Stimulated activated CD8-positive, alpha-beta memory T cell treated with anti-CD3 and anti-CD28 coated beads, Interleukin-7, amount 100 ng/mL, for 1 hour (primary cell): ENCODE measurements at places on chromosomes 5 and 9.

GRCh38 chr9:94101162-94101853 lies 17.0 kb downstream of the PTPDC1 start:
- DNase-seq = no peak

- no peak for DNase-seq
Observed at GRCh38 chr9:84121991-84122523, 141.5 kb downstream of the RMI1 start.

DNA sequence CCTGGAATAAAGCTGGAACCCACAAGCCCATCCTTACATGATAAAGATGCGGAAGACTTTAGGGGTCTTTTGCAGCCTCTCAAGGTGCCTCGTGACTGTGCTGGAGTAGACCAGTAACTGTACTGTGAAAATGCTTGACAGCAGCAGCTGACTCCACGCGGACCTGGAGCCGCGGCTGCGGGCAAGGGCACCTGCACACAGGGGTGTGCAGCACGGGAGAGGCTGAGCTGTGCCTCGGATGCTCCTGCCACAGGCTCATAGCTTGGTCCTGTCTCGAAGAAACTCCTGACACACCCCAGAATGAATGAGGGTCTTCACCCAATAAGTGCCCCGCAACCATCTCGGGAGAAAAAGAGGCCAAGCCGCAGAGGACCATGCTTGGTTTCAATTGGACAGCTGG lies 40.3 kb upstream of the CEP72 start:
- no peak for DNase-seq

- no peak for DNase-seq
Observed at GRCh38 chr5:59921816-59922215, 28.3 kb upstream of the PDE4D start.

- DNase-seq = no peak
Observed at GRCh38 chr5:58266402-58266801, 193.5 kb downstream of the PLK2 start.

GRCh38 chr9:8864545-8864896 lies 1064.9 kb upstream of the DMAC1 start:
- DNase-seq = no peak

DNA sequence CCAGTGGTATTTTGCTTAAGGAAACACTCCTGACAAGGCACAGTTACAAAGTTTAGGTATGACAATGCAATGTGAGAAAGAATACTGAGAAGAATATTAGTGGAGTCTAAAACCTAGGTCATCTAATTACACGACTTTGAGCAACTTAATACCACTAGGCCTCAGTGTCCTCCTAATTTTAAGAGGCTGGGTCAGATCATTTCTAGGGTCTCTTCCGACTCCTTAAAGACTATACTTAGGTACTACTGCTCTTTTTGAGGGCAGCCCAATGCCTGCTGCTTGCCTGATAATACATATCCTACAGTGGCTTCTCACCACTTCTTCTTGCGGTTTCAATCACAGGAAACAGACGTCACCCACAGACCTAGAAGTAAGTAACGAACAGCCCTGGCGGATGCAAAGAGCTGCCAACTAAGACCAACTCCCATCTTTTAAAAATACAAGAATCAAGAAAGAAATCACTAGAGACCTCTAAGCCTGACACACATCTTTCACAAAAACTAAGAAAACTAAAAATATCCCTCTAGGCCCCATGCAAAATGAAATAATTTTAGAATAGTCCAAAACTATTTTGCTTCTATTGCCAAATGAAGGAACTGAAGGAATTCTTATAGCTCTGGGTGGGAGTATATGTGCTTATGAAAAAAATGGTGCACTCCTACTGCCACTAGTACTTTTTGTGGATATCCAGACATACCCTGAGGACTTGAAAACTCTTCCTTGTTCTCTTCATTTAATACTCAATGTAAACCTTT lies 13.1 kb downstream of the DIAPH1 start:
- peak; percentile 47 for DNase-seq

DNA sequence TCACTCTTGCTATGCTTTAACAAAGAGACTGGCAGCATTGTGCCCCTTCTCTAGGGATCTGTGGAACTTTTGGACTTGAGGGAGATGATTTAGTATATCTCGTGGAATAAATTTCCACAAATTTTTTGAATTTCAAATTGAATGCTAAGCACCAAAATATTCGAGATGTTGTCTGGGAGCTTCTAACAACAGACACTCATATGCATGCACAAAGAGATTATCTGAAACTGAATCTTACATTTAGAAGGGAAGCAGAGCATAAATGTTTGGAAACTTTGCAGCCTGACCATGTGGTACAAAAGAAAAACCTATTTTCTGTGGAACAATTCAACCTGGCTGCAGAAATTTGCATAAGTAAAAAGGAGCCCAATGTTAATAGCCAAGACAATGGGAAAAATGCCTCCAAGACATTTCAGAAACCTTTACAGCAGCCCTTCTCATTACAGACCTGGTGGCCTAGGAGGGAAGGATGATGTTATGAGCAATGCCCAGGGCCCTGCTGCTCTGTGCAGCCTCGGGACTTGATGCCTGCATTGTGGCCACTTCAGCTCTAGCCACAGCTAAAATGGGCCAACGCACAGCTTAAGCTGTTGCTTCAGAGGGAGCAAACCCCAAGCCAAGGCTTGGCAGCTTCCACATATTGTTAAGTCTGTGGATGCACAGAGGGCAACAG lies 285.8 kb upstream of the FAM174A start:
- DNase-seq = no peak

DNA sequence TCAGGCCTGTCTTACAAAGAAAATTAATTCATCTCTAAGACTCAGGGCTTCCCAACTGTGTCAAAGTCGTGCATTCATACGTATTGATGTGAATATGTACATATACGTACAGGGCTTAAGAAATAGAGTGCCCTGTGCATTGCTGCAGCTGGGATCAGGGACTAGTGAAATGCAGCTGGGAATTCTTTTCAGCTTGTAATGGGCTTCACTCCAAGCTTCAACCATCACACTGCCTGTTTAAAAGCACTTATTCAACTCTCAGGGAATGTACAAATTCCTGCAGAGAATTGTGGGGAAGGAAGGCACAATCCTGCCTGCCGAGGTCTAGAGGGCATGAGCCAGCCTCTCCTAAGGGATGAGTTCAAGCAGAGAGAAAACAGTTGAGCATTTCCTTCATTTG lies 59.6 kb upstream of the MAN2A1 start:
- no peak for DNase-seq

DNA sequence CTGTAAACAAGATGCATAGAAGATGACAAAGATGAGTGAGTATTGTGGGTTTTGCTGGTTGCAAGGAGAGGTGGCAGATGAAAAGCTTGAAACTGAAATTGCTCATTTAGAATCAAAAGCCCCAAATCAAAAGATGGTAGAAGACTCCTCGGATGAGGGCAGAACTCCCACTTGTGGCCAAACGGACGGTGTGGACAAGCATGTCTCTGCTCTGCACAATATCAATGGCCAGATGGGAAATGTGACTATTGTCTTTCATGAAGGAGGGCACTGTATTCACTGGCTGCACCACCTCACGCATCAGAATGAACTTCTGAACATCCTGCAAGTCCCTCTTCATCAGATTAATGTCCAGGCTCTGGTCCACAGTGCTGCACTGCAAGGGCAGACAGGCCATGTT lies 541.7 kb downstream of the MTRR start:
- DNase-seq = no peak

DNA sequence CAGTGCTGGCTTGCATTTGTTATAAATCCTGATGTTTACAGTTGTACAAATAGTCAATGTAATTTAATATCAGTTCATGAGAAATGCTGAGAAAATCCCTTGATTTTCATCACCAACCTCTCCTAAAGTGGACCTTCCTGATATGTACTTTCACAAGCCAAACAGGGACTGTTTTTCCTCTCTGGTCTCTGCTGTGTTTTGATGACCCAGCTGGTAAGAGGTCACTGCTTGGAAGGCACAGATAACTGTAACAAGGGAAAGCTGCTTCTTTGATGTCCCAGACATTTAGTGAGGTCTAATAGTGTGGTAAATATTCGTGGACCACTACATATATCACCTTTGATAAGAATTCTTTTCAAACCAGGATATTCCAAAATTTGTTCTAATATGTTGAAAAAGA lies 68.7 kb upstream of the HAPLN1 start:
- no peak for DNase-seq

- DNase-seq = no peak
Observed at GRCh38 chr5:149586708-149587318, 5.5 kb downstream of the ARHGEF37 start.

DNA sequence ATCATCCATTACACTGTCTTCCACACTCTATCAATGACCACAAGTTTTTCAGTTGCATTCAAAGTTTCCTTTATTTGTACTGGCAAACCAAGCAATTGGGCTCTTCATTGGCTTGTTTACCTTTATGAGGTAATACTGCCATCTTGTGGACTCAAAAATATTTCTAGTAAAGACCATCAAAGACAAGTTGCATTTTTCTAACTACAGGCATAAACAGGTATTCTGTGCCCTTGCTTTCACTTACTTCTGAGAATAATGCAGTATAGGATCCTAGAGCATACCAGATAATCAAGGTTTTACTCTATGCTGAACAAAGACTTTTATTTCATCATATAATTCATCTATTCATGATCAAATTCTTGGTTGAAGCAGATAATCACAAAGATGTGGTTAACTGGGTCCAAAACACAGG lies 173.7 kb upstream of the POU5F2 start:
- no peak for DNase-seq

GRCh38 chr9:107740088-107740980 lies 250.8 kb upstream of the KLF4 start:
- DNase-seq = no peak
